ENCODE measurements at places on chromosomes 16 and 17.

- no peak for DNase-seq
These were observed 14.8 kb downstream of the DNAI2 start for GRCh38 chr17:74288785-74289184.

DNA sequence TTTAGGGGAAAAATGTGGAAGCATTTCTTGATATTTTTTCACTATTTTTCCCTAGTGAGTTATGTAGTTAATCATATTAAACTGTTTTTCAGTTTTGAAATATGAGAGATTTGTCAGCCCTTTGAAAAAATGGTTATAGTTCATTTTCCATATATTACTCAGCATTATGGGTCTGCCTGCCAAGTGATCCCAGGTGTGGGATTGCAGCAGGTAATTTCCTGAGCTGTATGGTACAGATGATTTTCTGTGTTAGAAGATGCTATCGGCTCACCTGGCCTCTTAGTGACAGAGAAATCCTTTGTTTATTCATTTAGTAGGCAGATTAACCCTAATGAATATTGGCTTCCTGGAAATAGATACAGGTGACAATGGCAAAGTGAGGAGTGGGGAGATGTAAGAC is 275.1 kb upstream of the TBX2 start:
- DNase-seq = peak; percentile 23

DNA sequence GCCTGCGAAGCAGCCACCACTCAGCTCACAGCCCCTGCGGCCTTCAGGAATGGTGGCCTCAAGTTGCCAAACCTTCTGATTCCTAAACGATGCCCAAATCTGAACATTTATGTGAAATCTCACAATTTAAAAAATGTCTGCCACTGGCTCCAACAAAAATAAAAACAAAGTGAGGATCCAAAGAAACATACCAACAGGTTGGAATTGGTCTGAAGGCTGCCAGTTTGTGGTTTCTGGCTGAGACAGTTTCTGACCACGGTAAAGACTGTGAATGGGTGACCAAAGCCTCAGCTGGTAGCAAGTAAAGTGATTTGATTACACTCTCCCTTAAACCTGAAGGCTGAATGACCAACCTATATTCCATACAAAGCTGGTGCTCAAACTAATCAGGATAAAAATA is 24.9 kb downstream of the LITAFD start:
- no peak for DNase-seq

- no peak for DNase-seq
These were observed 2.4 kb downstream of the TBC1D24 start for GRCh38 chr16:2477327-2477726.
